Smooth muscle cell of bladder (primary cell): ENCODE measurements at places on chromosomes 6 and 20. TPM values are rescaled to one million over a fixed set of nuclear protein-coding genes. Genes with fewer than 3 reads are reported as not detected.

Gene STX11
- total RNA-seq = 0.28 and 0.55 TPM in 2 replicates

Gene POM121L2
- total RNA-seq = not detected in 2 replicates

Gene CAP2
- total RNA-seq = 4.0 and 9.5 TPM in 2 replicates

Gene GLP1R
- not detected in 2 replicates for total RNA-seq

Gene SMPDL3A
- 174 and 196 TPM in 2 replicates for total RNA-seq

Gene TTBK1
- total RNA-seq = not detected in 2 replicates

Gene KCTD20
- 45.7 and 47.6 TPM in 2 replicates for total RNA-seq

Gene SLC17A3
- not detected in 2 replicates for total RNA-seq

Gene TCF21
- 19.0 and 27.4 TPM in 2 replicates for total RNA-seq

Gene PPP1R14C
- total RNA-seq = 0.28 and 0.65 TPM in 2 replicates

Gene SLC13A3
- total RNA-seq = 2.7 and 4.9 TPM in 2 replicates

Gene DEFB129
- not detected in 2 replicates for total RNA-seq

Gene RPS21
- total RNA-seq = 1,346 and 1,555 TPM in 2 replicates

Gene CRYBG1
- total RNA-seq = 4.1 and 4.4 TPM in 2 replicates

Gene CCDC167
- total RNA-seq = 13.2 and 13.6 TPM in 2 replicates

Gene ZNF165
- 0.46 and 0.57 TPM in 2 replicates for total RNA-seq

Gene EBF4
- 0.57 and 1.8 TPM in 2 replicates for total RNA-seq

Gene SLC32A1
- total RNA-seq = not detected in 2 replicates

Gene GPX5
- not detected in 2 replicates for total RNA-seq

Gene TPBG
- total RNA-seq = 29.3 and 53.2 TPM in 2 replicates

Gene CTAGE9
- not detected in 2 replicates for total RNA-seq

Gene ARG1
- not detected in 2 replicates for total RNA-seq

Gene SPDEF
- under 0.01 TPM in 1 of 2 replicates, not detected in the other for total RNA-seq

Gene SMIM29
- 15.1 and 20.8 TPM in 2 replicates for total RNA-seq
